ENCODE measurements at places on chromosomes 7 and 10.

- DNase-seq: no peak
Observed at GRCh38 chr7:92634924-92635519, 44.8 kb upstream of the FAM133B start.

DNA sequence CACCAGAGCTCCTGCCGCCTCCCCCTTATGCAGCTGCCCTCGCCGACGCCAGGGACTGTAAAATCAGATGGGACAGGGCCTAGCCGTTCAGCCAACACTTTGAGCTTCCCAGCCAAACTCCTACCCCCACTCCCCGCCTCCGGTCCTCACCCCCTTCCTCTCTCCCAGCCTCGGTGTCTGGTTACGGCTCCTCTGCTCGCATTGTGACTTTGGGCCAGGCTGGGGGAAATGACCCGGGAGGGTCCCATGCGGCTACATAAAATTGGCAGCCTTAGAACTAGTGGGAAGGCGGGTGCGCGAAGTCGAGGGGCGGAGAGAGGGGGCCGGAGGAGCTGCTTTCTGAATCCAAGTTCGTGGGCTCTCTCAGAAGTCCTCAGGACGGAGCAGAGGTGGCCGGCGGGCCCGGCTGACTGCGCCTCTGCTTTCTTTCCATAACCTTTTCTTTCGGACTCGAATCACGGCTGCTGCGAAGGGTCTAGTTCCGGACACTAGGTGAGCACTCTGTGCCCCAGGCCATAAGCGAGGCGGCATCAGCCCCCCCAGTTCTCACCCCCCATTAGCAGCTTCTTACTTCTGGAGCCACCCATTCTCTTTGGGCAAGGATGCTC is at the start of gene KAZALD1:
KAZALD1 (plus strand) TSS at position 366 of the 608 bp plus-strand sequence. CDS start 604 bp downstream, outside the sequence.
- DNase-seq: peak; percentile 51

- DNase-seq: no peak
Observed at GRCh38 chr7:1388021-1388702, 71.1 kb downstream of the MICALL2 start.

DNA sequence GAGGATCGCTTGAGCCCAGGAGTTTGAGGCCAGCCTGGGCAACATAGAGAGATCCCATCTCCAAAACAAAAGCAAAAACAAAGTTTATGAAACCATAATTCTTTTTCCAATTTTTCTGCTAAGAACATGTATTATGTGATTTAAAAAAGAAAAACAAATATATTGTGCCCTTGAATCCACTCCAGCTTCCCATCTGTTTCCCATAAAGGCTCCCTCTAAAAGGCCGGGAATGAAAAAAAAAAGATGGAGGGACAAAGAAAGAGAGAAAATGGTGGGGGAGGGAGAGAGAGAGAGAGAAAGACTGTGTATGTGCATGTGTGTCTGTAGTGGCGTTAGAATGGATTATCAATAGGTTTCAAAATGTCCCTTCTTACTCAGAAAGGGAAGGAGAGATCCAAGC is 20.5 kb upstream of the GSDME start:
- no peak for DNase-seq

DNA sequence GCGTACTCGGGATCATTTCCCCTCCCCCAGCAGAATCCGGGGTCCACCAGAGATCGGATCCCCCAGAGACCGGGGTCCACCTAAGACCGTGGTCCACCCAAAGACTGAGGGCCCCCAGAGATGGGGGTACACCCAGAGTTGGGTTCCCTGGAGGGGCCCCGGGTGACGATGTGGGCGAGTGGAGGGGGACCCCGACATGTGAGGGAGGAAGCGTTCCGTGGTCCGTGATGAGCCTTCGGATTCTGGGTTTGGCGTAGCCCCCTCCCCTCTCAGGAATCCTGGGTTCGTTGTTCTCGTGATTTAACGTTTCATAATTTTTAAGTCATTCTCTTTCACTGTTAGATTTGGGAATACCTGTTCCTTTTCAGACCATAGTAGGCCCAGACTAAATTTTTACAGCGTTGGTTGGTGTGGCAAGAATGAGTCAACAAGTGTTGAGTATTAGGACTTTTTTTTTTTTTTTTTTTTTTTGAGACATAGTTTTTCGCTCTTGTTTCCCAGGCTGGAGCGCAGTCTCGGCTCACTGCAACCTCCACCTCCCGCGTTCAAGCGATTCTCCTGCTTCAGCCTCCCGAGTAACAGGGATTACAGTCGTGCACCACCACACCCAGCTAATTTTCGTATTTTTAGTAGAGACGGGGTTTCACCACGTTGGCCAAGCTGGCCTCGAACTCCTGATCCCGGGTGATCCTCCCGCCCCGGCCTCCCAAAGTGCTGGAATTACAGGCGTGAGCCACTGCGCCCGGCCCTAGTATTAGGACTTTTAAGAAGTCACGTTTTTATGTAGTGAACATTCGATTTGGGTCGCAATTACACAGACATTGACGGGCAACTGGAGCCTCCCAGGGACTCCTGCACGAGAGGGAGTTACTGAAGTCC is 672 bp downstream of the GTPBP4 start:
- no peak for DNase-seq

DNA sequence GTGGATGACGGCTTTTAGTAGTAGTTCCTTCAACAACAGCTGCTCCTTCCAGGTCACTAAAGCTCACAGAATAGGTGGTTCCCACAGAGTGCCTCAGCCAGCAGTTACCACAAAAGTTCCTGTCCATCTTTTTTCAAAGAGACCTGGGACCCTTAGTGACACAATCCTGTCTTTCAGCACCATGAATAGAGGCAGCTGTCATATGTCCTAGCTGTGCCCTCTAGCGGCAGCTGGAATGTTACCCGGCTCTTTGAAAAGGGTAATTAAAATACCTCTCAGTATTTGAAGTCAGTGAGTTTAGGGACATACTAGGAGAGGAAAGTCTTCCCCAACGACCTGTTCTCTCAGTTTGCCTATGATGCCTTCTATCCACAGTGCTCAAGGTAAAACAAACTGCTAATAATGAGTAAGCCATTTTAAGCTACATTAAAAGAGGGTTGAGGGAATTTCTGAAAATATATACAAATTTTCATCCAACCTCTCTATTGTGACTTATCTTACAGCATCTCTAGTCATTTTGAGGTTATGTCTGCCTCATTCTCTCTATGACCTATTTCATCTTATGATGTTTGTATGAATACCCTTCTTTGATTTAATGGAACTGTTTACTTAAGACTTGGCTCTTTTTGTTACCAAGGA is 290.8 kb downstream of the NXPH1 start:
- peak; percentile 50 for DNase-seq

GRCh38 chr10:91880310-91880709 is 29.0 kb downstream of the FGFBP3 start:
- no peak for DNase-seq

- no peak for DNase-seq
Observed at GRCh38 chr7:64907641-64908326, 4.7 kb downstream of the ZNF273 start.

- no peak for DNase-seq
Observed at GRCh38 chr7:25951414-25952260, 200.4 kb upstream of the NFE2L3 start.

- peak; percentile 50 for DNase-seq
Observed at GRCh38 chr7:7595451-7595850, 28.8 kb downstream of the MIOS start.

DNA sequence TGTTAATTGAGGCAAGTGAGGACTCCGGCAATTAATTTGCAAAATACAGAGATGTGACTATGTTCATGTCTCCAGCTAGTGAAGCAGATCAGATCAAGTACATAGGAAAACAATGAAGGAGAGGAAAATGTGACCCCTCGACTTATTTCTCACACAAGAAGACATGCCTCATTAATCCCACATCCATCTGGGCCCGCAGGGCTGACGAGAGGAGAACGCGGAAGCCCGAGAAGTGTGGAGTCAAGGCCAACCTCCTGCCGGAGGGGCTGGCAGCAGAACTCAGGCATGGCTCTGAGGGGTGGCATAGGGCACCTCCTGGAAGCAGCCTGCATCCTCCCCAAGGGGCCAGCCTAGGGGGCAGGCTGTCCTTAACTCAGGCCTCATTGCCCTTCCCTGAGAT is 54.4 kb downstream of the ZNF503 start:
- DNase-seq: peak; percentile 6

DNA sequence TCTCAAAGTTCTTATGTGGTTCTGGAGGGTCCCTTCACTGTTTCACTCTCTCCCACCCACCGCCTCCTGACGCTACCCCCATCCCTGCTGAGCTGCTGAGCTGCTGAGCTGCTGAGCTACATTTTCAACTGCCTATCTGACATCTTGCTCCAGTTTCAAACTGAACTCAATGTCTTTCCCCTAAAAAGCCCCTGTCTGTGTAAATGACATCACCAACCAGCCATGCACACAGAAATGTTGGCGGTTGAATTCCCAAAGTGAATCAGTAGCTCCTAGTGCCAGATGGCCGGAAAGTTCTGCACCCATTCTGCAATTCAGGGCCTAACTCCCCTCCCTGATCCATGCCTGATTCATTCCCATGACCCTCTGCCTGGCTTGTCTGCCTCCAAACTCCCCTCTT is 71.2 kb downstream of the WNT2 start:
- DNase-seq: no peak

- no peak for DNase-seq
Observed at GRCh38 chr10:111646021-111646420, 537.5 kb downstream of the GPAM start.

- no peak for DNase-seq
Observed at GRCh38 chr7:91405092-91405788, 141.0 kb downstream of the FZD1 start.

- DNase-seq: peak; percentile 97
Observed at GRCh38 chr7:140238778-140239652, 62.2 kb upstream of the KDM7A start.

- DNase-seq: no peak
Observed at GRCh38 chr10:73925539-73925938, 14.6 kb downstream of the PLAU start.

DNA sequence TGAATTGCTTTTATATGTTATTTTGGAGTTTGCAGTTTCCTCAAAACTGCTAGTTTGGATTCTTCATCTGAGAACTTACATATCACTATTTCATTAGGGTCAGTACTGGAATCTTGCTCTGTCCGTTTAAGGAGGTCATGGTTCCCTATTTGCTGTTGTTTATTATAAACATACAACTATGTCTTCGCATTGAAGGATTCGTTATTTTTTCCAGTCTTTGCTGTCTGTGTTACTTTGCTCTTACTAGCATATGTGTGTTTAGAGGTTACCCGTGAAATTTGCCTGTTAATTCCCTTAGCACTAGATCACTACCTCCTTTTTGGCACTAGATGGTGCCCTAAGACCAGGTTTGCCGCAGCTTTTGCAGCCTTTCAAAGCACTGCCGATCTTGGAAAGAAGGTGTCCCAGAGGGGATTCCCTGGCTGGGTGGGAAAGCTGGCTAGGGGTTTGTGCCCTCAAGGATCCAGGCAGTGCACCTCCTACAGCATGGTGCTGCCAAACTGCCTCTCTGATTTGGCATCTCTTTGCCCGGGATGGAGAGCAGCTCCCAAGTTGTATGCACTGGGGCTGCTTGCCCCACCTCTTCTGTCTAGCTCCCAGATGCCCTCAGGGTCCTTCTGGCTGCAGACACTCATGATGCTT is 103.1 kb upstream of the APBB1IP start:
- DNase-seq: peak; percentile 68

DNA sequence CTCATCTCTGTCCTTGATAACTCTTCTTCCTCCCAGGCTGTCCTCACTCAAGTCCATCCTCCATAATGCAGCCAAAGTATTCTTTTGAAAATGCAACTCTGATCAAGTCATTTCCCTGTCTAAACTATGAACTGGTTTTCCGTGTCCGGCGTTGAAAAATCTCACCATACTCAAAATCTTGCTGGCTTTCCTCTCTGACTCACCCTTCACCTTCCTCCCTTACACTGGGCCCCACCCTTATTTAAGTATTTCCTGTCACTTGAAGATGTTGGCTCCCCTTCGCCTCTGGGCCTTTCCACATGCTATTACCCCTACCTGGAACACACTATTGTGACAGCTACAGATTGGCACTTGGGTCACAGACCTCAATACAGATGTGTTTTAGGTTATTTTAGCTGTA is 515.6 kb downstream of the INHBA start:
- no peak for DNase-seq

All from NCI-H2171 treated with DMSO at 0.1 percent for 48 hours (cell line).